ENCODE measurements at places on chromosomes 5 and 9.
A peak's percentile ranks its signal among the peaks of the same experiment; 100 is the strongest.

DNA sequence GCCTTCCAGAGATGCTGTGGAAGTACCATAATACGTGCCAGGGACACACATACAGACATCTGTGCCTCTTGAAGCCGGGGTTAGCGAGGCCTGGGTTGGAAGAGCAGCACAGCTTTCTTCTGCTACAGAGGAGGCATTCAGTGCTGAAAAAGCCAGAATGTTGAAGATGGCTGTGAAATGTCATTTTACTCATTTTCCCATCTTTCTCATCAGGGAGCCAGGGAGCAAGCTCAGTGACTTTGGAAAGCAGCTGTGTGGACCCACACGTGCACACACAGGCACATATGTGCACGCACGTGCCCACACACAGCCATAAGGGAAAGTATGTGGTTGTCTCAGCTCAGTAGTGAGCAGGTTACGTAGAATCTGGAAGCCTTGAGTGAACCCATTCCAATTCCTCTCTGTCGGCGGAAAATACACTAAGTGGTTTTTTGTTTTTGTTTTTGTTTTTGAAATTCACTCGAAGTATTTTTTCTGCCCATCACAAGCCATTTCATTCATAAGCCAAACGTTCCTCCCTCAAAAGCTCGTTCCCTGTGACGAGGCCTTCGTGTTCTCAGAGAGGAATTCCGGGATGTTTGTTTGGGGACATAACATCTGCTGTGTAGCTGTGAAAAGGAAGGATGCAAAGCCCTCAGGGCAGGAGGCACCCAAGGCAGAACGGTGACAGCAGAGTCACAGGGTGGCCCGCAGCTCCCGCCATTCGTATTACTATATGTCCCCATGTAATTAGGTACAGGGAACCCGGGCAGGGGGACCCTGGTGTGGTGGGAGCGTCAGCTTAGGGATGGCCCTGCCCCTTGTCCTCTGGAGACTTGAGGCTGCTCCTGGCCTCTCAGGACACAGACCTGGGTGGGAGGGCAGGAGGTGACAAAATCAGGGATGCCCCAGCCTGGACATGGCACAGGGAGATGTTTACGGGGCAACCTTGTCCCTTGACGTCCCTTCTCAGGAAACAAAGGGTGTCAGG is 29.0 kb upstream of the ANKRD33B start:
- DNase-seq = no peak

- no peak for DNase-seq
These were observed 15.2 kb downstream of the CTXN3 start for GRCh38 chr5:127664093-127664492.

GRCh38 chr5:76521240-76521758 is 101.9 kb downstream of the F2RL2 start:
- DNase-seq = no peak

- DNase-seq = no peak
These were observed 34.5 kb upstream of the LMNB1 start for GRCh38 chr5:126742425-126742824.

- DNase-seq = no peak
These were observed 27.3 kb downstream of the NADK2 start for GRCh38 chr5:36214436-36214835.

- no peak for DNase-seq
These were observed 28.7 kb downstream of the EXOC3 start for GRCh38 chr5:471750-472058.

DNA sequence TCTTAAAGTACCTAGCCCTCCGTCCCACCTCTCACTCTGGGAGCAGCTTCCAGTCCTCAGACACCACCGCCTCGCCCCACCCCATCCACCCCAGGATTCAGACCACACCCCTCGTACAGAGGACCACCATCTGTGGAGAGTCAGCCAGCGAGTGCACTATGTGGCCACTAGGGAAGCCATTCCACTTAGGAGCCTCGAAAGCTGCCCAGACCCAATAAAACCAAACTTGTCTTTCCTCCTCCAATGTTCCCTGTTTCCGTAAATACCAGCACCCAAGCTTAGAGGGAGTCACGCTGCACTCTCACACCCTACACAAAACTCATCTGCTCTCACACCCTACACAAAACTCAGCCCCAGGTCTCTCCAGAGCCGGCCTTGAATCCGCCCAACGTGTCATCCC is 1.9 kb downstream of the GCNT4 start:
- DNase-seq = peak; percentile 13

DNA sequence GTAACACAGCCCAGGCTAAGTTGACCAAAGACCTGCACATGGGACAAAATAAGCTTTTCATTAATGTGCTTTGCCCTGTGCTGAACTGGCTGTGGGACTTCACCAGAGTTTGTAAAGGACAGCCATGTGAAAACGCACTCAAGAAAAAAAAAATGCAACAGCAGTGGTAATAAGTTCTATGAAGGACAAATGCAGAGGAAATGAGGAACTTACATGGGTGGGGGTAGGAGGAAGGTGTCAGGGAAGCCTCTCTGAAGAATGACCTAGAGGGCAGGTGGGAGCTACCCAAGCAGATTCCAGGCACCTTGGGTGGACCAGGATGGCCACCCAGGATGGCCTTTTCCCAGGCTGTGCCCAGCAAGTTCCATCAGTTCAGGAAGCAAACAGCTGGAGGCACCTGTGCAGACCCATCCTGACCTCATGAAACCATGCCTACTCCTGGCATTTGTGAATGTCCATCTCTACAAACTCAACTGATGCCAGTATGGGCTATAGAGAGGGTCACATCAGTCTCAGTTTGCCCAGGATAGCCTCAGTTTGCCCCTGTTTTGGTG is 6.7 kb upstream of the PHF2 start:
- no peak for DNase-seq

DNA sequence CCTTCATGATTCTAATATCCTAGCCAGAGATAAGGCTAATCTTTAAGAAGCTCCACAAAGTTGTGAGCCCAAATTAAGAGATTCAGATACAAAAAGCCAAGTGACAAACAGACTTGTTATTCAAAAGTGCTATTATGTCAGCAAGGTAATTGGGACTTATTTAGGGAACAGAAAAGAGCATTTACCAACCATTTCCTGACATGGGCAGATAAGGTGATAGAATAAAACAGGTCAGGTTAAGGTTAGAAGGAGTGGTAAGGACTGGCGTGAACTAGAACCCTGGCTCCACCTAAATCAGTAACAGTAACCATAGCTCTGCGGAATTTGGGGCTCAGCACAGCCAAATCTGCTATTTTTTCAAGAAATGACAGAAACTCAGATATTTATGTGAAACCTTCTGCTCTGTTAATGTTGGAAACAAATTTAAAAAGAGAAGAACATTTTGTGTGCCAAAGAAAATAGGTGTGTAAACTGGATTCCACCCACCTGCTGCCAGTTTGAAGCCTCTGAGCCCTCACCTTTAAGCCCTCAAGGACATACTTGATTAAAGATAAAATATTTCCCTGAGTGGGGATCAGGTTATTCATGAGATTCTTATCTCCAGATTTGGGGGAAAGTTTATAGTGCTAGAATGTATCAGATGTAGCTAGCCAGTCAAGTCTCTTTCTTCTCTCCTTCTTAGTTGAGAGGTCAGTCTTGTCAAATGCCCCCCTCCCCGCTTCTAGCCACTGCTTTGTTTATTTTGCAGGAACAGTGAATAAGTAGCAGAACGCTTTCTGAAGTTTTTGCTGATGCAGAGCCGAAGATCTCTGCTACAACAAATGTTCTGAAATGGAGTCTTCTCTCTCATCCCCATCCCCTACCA is 10.2 kb upstream of the ERMP1 start:
- no peak for DNase-seq

DNA sequence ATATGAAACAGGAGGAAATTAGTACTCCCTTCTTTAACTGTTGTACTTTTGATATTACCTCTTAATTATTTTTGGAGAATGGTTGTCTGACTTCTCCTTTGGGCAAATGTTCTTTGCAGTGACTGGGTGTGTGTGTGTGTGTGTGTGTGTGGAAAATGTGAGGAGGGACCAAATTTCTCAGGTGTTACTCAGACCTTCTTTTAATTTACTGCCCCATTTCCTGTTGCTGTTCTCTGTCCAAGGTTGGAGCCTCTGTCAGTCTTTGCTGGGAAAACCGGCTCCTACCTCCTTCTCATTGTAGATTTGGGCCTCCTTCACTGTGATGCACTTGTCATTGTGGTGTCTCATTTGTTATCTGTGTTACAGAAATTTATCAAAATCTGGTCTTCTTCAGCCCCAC is 68.4 kb downstream of the PBX3 start:
- no peak for DNase-seq

DNA sequence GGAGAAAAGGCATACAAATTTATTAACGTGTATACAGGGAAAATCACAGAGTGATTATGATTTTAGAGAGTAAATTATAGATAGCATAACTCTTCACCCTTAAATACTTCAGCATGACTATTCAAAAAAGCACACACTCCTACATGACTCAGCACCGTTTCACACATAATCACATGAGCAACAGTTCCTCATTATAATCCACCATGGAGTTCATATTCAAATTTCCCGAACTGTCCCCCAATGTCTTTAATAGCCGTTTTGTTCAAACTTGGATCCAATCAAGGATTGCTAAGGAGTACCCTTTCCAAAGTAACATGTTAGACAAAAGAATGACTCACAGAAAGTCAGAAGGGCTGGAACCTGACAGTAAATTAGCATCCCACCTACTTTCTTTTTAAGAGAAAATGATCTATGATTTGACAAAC is 32.1 kb downstream of the RAPGEF1 start:
- DNase-seq = no peak

DNA sequence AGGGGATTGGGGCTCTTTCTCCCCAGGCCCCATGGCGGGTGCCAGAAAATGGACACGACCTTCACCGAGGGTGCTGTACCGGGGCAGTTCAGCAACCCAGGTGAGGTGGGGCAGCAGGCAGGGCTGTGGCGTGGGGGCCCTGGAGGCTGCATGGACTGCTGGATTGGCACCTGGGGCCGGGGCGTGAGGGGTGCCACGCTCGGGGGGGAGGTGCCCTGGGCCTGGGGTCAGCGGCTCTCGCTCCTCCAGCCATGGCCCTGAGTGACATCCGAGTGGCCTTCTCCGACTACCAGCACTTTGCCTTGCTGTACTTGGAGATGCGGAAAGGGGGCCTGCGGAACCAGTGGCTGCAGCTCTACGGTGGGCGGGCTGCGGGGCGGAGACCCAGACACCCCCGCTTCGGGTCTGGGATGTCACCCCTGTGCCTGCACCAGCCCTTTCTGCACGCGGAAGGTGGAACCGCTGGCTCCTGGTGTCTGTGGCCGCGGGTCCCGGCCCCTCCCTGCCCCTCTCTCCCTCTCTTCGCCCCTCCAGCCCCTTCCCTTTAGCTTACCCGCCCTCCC is 1.8 kb downstream of the LCNL1 start:
- DNase-seq = no peak

DNA sequence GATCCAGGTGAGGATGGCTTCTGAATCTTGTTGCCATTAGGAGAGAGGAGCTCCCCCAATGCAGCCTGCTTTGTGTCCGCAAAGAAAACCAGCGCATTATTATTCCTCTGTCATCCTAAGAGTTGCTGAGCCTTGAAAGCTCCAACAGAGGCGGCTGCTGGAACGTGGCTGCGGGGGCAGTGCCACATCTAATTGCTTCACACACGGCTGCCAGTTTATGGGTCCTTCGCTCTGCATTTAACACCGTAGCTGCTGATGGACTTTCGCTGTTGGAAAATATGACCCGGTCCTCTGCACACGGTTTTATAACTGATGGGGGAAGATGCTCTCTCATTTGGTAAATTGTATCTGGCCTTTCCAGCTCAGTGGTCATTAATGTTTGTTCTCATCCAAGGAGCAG is 38.0 kb downstream of the ZNF622 start:
- no peak for DNase-seq

- no peak for DNase-seq
These were observed 12.4 kb downstream of the UBAP1 start for GRCh38 chr9:34190996-34191892.

Data from activated T-cell treated with anti-CD3 and anti-CD28 coated beads for 48 hours (primary cell).